ENCODE measurements at places on chromosomes 6 and 20.

DNA sequence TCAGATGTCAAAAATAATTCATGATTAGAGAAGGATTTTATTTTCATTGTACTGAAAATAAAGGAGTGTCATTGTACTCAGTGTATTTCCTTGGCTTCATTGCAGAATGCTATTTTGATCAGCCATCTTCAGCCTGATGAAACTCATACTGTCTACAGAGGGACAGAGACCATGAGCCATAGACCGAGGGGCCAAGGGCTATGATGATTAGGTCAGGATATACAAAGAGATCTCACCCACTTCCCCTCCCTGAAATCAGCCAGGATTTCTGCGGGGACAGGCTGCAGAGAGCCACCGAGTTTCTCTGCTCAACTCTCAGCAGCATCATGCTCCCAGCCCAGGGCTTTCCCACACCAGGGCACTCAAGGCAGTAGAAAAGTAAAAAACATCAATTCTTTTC lies 47.0 kb downstream of the ALDH8A1 start:
- DNase-seq = no peak

- no peak for DNase-seq
Observed at GRCh38 chr6:167513778-167514177, 188.9 kb downstream of the TTLL2 start.

DNA sequence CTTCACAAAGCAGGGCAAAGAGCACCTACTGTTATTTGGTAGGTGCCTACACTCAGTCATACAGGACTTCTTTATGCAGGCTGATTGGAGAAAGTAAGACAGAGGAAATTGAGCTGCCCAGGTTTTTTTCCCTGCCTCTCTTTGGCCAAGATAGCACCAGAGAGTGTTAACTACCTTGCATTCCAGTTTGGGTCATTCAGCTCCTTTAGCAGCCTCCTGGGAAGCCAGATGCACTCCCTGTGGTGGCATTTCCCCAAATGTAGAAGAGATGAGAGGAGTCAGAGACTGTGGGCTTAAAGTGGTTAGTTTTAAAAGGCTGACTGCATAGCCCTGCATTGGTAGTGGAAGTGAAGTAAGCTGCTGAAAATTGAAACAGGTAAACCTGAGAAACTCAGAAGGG lies 358.4 kb downstream of the BCKDHB start:
- no peak for DNase-seq

DNA sequence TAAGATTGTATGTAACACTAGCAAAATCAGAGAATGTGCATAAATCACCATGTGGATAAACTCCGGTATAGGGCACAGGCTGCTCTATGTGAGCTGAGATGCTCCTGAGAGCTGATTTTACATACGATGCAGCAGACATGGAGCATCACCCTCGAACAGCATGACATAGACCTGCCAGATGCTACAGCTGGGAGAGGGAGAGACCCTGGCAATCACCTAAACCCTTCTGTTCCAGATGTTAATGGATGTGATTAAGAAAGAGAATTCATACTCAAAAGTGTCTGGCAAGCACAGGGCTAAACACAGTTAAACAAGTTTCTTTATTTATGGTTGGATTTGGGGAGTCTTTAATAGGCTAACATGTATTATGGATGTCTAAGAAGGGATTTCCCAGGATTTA lies 157.0 kb downstream of the CLIC5 start:
- no peak for DNase-seq

GRCh38 chr20:962683-963082 lies 39.4 kb downstream of the RSPO4 start:
- no peak for DNase-seq

- no peak for DNase-seq
Observed at GRCh38 chr6:150145830-150146229, 3.0 kb downstream of the PPP1R14C start.

GRCh38 chr6:48859562-48860123 lies 603.4 kb downstream of the MMUT start:
- DNase-seq = no peak

DNA sequence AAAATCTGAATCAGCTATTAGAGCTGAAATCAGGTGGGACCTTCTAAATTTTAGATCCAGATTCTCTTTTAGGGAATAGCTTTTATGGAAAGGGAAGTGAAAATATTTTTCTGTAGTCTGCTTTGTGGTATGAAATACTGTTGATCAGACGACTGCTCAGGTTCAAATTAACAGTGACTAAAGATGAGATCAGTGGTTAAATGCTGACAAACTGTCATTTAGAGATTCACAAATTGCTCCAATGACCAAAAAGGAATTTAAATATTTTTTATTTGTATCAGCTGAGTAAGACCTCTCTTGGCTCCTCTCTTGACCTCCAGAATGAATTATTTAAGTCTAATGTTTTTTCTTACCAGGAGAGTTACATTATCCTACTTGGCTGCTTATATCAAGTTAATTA lies 77.3 kb downstream of the KCNQ5 start:
- no peak for DNase-seq

- peak; percentile 19 for DNase-seq
Observed at GRCh38 chr6:1901556-1901955, 291.8 kb downstream of the FOXC1 start.

DNA sequence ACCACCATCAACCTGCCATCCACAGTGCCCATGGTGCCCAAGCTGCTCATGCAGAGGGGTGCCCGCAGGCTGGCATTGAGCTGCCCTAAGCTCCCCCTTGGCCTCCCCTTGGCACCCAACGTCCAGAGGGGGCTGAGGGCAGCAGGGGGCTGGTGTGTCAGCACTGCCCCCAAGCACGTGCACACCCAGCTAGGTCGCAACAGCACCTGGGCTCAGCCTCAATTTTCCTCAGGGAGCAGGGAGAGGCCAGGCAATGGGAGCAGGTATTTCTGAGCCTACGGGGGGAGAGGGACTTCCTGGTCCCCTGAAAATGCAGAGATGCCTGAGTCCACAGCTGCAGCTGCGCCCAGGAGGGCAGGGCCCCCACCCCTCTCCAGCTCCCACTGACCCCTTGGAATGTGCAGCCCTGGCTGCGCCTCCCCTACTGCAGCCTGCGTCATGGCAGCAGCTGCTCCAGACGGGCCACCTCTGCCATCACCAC lies 204.2 kb downstream of the ANKRD60 start:
- DNase-seq = no peak

- DNase-seq = no peak
Observed at GRCh38 chr20:34951252-34951651, 4.4 kb downstream of the GSS start.

- no peak for DNase-seq
Observed at GRCh38 chr20:39825950-39826349, 863.1 kb downstream of the MAFB start.

- no peak for DNase-seq
Observed at GRCh38 chr6:163232015-163232523, 182.4 kb upstream of the QKI start.

DNA sequence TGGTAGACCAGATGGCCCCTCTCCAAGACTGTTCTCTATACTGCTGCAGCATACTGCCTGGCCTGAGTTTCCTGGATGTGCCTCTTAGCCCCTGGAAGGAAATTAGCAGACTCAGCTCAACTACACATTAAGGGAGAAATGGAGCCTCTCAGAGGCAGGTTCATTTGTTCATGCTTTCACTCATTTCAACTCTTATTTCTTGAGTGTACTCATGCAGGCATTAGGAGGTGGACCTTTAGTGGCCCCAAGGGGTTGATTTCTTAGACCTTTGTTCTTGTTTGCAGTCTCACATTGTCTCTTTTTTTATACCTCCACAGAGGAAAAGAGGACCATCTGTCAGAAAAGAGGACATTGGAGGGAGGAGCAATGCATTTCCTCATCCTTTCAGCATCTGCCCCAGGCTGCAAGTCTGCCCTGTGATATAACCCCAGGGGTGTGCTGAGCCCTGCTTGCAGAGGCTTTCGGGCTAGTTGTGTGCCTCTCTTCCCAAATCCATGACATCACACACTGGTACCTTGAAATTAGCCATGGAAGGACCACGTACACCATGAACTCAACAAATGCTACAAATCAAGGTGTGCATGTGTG lies 456.2 kb downstream of the CD83 start:
- no peak for DNase-seq

Data from amniotic stem cell (primary cell).